ENCODE measurements at places on chromosomes 16 and 17.

DNA sequence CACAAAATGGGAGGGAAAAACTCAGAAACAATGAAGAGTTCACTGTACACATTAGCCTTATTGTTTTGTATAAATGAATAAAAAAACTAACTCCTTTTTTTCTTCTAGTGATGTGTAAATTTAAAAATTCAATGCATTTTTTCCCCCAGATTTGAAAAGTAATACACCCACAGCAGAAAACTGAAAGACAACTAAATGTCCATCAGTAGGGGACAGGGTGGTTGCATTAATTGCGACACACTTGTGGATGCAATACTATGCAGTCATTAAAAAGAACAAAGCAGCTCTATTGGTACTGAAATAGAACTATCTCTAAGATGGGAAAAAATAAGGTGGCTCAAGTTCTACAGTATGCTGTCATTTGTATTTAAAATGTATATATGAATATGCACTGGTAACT, 13.7 kb upstream of the WIPI1 start:
- DNase-seq = no peak

- DNase-seq = peak; percentile 77
These were observed 14.1 kb downstream of the CYGB start for GRCh38 chr17:76523084-76524037.

GRCh38 chr17:2034157-2034556, 4.2 kb downstream of the DPH1 start:
- DNase-seq = no peak

- no peak for DNase-seq
These were observed 60.9 kb downstream of the RAI1 start for GRCh38 chr17:17742133-17742621.

DNA sequence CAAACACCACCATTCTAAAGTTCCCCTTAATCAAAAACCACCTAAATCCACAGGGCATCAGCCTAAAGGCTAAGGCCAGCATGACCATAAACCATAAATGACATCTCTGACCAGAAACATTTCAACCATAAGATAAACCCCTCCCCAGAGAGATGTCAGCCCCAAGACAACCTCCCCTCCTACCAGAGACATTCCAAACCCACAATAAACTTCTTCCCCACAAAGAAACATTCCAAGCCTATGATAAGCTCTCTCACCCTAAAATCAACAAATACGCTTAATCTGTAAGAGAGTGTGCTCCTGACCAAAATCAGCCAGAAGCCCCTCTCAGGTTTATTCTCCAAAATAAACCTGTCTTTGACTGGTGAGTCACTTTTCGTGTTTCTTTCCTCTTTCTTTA, 54.8 kb downstream of the SLFN5 start:
- no peak for DNase-seq

- DNase-seq = no peak
These were observed 17.1 kb downstream of the TMIGD1 start for GRCh38 chr17:30316736-30317135.

GRCh38 chr17:12979826-12980500, 37.9 kb downstream of the ELAC2 start:
- no peak for DNase-seq

GRCh38 chr17:74096456-74096855, 107.0 kb upstream of the RPL38 start:
- no peak for DNase-seq

GRCh38 chr16:81551821-81552304, 107.3 kb downstream of the CMIP start:
- no peak for DNase-seq

DNA sequence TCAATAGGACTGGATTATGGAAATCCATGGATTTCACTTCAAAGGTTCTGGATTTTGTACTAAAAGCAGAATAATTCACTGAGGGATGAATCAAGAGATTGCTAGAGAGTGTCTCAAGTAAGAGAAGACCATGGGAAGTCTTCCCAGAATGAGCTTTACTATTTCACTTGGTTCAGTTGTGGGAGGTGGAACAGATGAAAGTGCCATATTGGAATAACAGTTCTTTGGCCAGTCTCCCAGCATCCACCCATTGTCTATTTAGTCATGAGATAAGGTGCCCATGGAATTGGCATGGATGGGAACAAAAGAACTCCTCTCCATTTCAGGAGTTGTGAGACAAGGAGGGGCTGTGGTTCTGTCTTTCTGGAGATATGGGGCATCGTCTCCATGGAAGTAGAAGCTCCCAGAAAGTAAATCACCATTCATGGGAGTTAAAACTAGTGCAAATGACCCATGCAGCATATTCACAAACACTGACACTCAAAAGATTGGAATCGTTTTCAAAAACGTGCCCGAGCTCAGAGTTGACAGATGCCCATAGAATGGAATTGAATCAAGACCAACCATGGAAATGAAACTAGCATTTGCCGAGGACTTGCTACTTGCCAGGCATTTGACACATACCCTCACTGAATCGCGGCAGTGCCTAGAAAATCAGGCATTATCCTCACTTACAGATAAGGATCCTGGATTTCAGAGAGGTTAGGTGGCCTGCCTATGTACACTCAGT, 36.2 kb upstream of the CLEC3A start:
- no peak for DNase-seq

DNA sequence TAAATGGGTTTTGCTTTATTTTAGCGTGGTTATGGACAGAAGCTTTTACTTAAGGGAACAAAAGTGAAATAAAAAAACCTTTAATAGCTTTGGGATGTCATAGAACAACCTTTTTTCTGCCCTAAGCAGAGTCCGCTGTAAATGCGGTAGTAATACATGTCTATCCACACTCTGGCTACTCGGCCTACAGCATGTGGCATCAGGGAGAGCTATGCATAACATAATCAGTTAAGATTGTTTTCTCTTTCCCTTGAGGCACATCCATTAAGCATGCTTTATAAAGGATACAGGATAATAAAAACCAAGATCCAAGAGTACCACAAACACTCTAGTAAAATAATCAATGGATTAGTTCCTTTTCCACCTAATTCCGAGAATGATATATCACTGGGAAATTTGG, 10.3 kb downstream of the RPGRIP1L start:
- no peak for DNase-seq

- DNase-seq = no peak
These were observed 762.0 kb downstream of the CDH8 start for GRCh38 chr16:61274211-61274610.

DNA sequence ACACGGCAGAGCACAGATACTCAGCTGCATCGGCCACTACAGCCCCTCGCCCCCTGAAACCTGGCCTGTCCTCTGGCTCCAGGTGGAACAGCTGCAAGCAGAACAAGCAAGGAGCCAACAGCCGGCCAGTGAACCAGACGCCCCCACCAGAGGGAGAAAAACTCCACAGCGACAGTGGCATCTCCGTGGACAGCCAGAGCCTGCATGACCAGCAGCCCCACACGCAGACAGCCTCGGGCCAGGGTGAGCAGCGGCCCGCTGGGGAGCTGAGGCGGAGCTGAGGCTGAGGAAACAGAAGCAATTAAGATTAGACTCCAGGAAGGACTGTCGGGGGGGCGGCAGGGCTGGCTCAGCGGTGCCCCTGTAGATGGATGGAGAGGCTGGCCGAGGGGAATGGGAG, 16.7 kb downstream of the NGFR start:
- DNase-seq = no peak

- DNase-seq = no peak
These were observed 12.4 kb downstream of the LUC7L3 start for GRCh38 chr17:50731575-50732460.

DNA sequence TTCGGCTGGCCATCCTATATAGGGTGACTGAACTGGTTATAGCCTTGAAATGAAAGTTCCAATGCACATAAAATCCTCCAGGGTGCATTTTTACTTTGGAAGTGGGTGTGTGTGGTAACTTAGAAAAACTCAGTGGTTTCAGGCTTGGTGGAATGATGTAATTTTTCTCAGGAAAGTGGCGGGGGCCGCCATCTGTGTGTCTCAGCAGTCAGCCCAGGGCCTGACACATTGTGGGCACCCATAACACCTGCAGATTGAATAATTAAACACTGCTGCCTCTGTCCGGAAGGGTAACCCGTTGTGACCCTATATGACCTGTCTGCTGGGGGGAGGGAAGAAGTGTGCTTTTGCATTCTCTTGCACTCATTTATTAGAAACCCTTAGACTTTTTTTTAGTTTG, 2.2 kb upstream of the PDP2 start:
- DNase-seq = no peak

DNA sequence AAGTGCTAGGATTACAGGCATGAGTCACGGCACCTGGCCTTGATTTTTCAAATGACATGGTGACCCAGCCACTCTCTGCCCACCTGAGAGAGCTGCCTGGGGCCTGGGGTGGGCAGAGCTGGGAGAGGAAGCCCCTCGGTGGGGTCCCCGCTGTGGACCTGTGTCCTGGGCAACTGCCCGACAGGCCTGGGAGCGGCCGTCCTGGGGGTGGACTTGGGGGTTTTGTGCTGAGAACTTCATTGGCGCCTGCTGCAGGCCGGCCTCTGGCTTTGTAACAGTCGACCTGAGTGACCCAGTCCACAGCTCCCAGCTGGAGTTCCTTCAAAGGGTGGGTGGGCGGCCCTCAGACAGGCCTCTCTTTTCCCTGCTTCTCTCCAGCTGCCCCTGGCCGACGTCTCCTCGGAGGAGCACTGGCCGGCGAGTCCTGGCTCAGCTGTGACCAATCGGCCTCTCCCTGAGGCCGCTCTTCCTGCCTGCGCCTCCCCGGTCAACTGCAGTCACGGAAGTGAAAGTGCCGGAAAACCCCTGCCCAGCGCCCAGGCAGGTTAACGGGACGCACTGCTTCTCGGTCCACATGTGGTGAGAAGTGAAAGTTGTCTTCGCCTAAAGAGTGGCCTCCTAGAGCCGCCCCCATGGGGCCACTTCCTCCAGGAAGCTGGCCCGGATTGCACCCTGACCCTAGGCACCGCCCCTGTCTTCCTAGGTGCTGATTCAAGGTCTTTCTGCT, 5.5 kb downstream of the CBFA2T3 start:
- no peak for DNase-seq

- DNase-seq = no peak
These were observed 41.4 kb downstream of the RPH3AL start for GRCh38 chr17:311119-311782.

DNA sequence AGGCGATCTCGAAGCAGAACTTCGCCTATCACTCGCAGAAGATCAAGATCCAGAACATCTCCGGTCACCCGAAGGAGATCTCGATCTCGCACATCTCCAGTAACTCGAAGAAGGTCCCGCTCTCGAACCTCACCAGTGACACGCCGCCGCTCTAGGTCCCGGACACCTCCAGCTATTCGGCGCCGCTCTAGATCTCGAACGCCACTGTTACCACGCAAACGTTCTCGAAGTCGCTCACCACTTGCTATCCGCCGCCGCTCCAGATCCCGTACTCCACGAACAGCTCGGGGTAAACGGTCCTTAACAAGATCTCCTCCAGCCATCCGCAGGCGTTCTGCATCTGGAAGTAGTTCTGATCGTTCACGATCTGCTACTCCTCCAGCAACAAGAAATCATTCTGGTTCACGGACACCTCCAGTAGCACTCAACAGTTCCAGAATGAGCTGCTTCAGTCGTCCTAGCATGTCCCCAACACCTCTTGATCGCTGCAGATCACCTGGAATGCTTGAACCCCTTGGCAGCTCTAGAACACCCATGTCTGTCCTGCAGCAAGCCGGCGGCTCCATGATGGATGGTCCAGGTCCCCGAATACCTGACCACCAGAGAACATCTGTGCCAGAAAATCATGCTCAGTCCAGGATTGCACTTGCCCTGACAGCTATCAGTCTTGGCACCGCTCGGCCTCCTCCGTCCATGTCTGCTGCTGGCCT, 10.5 kb downstream of the ELOB start:
- no peak for DNase-seq

DNA sequence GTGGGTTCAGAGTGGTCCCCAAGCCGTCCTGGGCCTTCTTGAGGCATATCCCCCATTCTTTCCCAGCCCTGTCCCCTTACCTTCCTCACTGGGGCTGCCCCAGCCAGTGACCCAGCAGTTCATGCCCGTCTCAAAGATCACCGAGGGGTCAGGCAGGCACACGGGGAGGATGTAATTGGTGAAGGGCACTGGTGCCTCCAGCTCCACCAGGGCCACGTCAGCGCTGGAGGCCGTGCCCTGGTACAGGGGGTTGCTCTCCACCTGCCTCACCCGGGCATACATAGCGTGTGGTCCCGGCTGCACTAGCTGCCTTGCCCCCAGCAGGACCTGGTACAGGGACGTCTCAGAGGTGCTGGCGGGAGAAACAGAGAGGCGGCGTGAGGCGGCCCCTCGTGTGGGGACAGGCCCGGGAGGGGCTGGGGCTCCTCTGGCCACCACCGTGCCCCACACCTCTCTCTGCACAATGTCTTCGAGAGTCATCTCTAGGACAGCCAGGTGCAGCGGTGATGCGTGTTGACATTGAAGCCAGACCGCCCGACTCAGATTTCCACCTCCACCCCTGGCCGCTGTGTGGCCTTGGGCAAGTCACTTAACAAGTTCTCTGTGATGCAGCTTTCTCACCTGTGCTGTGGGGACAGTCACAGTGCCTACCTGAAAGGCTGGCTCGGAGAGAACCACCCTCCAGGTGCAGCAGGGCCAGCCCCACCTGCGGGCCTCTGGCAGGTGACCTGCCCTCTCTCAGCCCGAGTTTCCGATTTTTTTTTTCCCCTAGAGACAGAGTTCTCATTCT, 5.8 kb downstream of the PRSS27 start:
- no peak for DNase-seq

DNA sequence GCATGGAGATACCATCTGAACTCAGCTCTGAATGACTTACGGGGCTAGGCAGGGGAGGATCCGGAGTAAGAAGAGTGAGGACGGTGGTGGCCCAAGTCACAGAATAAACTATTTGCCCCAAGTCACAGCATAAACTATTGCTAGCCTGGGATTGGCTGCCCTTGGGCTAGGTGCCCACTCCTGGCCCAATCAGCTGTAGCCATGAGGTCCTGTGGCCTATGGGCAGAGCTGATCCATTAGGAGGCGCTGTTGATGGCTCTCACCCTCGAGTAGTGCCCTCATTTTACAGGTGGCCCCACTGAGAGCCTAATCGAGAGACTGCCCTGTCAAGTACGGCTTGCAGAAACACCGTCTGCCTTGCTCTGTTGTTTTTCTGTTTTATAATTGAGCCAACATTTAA, 62.3 kb upstream of the ZNF423 start:
- DNase-seq = no peak
